Amniotic stem cell (primary cell): ENCODE measurements at places on chromosomes 13 and 19.

DNA sequence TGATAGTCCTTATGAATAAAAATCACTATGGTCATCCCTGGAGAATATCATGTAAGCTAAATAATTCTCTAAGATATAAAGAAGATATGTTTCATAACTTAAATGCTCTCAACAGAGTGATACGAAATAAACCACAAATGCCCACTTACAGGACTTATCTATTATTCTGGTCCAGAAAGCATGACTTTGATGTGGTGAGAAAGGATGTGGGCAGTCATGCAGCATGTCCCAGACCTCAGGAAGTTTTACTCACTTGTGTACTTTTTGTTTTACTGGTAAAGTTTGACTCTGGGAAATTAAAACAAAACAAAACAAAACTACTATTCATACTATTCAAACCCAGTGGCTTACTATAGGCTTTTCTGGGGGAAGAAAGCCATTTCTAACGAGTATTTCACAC lies 483.2 kb upstream of the SLITRK6 start:
- DNase-seq = no peak

DNA sequence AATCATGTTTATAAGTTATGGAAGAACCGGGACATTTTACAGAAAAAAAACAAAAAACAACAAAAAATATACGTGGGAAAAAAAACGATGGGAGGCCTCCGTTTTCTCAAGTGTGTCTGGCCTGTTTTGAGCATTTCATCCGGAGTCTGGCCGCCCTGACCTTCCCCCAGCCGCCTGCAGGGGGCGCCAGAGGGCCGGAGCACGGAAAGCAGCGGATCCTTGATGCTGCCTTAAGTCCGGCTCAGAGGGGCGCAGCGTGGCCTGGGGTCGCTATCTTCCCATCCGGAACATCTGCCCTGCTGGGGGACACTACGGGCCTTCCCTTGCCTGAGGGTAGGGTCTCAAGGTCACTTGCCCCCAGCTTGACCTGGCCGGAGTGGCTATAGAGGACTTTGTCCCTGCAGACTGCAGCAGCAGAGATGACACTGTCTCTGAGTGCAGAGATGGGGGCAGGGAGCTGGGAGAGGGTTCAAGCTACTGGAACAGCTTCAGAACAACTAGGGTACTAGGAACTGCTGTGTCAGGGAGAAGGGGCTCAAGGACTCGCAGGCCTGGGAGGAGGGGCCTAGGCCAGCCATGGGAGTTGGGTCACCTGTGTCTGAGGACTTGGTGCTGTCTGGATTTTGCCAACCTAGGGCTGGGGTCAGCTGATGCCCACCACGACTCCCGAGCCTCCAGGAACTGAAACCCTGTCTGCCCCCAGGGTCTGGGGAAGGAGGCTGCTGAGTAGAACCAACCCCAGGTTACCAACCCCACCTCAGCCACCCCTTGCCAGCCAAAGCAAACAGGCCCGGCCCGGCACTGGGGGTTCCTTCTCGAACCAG lies 1.8 kb upstream of the APOE start:
- DNase-seq = no peak

- DNase-seq = no peak
These were observed 14.7 kb downstream of the ADGRE3 start for GRCh38 chr19:14659874-14660489.

DNA sequence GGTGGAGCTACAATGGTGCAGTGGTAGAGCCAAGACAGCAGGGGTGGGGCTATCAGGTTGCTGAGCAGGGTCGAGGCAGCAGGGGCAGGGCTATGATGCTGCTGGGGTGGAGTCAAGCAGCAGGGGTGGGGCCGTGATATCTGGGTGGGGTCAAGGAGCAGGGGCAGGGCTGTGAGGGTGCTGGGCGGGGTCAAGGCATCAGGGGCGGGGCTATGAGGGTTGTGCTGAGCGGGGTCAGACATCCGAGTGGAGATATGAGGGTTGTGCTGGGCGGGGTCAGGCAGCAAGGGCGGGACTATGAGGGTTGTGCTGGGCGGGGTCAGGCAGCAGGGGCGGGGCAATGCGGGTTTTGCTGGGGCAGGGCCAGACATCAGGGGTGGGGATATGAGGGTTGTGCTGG lies 14.7 kb downstream of the HCN2 start:
- DNase-seq = no peak

DNA sequence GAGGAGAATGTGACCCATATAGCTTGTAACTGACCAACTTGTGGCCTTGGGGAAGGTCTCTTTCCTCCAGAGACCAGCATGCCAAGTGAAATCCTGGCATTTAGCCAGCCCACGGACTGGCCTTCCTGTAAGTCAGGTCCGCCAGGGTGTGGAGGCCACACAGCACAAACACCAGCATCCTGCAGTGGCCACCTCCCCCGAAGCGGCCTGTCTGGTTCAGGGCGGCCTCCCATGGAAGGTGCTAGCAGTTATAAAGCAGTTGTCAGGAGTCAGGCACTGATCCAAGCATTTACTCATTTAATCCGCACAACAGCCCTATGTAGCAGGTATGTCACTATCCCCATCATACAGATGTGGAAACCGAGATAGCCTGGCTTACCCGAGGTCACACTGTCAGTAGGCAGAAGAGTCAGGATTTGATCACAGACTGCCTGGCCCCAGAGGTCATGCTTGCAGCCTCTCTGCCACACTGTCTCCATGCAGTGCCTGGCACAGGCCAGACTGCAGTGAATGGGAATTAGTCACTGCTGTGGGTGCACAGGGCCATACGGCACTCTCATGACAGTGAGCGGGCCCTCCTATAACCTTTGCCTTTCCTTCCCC lies 36.7 kb downstream of the CAPN12 start:
- no peak for DNase-seq

GRCh38 chr19:55258476-55258827 lies 365 bp downstream of the PPP6R1 start:
- no peak for DNase-seq

GRCh38 chr19:51258165-51259160 lies 7.6 kb downstream of the SIGLECL1 start:
- DNase-seq = no peak

- DNase-seq = peak; percentile 27
These were observed 53.1 kb upstream of the CYSLTR2 start for GRCh38 chr13:48600374-48601364.

GRCh38 chr13:111879719-111880118 lies 187.2 kb upstream of the SOX1 start:
- DNase-seq = no peak

GRCh38 chr13:78593652-78594455 lies 9.5 kb downstream of the POU4F1 start:
- no peak for DNase-seq

GRCh38 chr13:60647547-60647946 lies 250.5 kb downstream of the TDRD3 start:
- DNase-seq = no peak

GRCh38 chr13:31631746-31632145 lies 107.6 kb upstream of the RXFP2 start:
- DNase-seq = no peak

GRCh38 chr13:55084630-55085029 lies 2056.0 kb downstream of the OLFM4 start:
- no peak for DNase-seq

DNA sequence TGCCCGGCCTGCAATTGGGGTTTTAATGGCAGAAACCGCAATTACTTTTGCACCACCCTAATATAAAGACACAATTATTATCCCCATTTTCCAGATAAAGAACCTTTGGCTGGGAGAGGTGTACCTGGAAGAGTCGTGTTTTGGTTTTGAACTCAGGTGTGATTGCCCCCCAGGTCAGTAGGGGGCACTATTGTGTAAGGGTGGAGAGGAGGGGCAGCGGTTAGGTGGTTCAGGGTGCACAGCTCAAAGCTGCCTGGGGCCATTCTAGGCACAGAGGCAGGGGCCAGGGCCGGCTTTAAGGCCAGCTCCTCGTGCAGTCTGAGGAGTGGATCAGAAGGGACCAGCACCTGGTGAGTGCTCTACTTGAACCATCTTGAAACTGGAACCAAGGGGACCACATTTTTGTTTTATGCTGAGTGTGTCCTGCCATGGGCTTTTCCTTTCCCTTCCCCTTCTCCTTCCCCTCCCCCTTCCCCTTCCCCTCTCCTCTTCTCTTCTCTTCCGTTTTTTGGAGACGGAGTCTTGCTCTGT lies 5.8 kb upstream of the FCGRT start:
- DNase-seq = no peak

- no peak for DNase-seq
These were observed 59.7 kb upstream of the TMTC4 start for GRCh38 chr13:100734194-100734720.

DNA sequence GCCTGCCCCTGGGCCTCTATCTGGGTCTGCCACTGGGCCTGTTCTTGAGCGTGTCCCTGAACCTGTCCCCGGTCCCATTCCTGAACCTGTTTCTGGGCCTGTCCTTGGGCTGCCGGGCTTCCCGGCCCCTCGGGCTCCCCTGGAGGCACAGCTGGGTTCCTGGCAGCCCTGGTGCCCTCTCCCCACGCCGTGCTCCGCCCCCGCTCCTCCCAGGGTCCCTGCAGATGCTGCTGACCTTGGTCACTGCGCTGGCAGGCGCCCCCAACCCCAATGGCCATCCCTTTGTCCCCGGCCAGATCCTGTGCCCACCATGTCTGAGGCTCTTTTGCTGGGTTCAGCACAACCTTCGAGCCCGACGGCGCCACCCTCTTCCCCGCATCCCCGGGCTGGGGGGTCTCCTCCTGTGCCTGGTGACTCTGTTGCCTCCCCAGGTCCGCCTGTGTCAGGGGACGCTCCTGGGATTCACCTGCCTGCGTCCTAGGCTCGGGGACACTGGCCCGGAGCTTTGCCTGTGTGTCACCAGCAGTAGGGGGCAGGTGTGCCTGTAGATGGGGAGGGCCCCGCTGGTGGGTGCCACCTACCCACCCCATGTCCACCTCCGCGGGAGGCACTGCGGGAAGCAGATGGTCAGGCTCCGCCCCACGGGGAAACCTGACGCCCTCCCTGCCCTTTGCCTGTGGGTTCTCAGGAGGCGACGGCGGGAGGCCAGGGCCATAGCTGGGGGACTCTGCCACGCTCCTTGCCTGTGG lies 41.0 kb upstream of the GRTP1 start:
- DNase-seq = no peak

DNA sequence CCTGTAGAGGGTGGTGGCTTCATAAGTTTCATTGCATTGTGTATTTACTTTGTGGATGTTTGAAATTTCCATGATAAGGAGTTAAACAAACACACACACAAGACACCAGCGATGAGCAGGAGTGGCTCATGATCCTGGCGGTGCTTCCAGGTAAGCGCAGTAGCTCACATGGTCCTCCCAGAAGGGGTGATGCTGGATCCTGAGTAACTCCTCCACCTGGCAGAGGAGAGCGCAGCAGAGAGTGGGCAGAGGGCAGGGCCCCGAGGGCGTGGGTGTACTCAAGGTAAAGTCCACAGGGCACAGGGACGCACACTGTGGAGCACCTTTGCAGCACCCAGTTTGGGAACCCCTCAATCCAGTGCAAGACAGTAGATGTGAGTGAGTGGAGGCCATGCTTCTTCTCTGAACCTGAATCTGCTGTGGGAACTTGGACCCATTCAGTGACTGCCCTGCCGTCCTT lies 54.0 kb downstream of the RFX2 start:
- DNase-seq = no peak

DNA sequence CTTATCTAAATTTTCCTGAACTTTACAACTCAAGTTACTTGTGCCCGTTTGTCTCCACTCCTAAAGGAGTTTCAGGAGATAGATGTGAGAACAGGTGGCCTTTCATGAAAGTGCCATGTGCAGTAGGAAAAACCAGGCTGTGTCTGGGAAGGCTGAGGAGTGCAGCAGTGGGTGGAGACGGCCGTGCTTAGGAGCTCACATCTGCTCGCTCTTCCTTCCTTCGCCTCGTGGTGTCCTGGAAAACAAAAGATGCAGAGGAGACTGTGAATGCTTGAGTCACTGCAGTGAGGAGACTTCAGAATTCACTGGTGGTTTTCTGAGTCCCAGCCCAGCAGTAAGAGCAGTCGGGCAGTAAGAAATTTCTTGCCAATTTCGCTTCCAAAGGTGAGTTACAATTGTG lies 138.4 kb upstream of the RNF113B start:
- no peak for DNase-seq

GRCh38 chr13:24134231-24134630 lies 26.3 kb upstream of the SPATA13 start:
- no peak for DNase-seq

DNA sequence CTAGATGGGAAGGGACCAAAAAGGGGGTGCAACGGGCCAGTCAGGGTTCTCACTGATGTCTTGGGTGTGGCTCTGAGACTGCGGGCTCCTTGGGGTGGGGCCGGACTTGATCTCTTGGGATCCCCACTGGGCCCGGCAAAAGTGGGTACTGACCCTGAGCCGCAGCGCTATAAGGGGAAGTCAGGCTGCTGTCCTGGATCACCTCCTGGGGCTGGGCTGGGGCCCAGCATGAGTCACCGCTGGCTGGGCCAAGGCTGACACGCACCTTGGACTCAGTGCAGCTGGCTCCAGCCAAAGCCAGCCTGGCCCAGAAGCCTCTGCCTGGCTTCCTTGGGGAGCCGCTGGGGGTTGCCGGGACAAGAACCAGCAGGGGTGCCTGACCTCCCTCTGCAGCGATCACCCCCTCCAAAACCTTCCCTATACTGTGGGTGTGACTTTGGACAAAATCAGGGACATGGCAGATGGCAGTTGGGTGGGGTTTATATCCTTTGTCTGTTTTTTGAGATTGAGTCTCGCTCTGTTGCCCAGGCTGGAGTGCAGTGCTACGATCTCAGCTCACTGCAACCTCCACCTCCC lies 617 bp upstream of the IQCN start:
- DNase-seq = peak; percentile 70

DNA sequence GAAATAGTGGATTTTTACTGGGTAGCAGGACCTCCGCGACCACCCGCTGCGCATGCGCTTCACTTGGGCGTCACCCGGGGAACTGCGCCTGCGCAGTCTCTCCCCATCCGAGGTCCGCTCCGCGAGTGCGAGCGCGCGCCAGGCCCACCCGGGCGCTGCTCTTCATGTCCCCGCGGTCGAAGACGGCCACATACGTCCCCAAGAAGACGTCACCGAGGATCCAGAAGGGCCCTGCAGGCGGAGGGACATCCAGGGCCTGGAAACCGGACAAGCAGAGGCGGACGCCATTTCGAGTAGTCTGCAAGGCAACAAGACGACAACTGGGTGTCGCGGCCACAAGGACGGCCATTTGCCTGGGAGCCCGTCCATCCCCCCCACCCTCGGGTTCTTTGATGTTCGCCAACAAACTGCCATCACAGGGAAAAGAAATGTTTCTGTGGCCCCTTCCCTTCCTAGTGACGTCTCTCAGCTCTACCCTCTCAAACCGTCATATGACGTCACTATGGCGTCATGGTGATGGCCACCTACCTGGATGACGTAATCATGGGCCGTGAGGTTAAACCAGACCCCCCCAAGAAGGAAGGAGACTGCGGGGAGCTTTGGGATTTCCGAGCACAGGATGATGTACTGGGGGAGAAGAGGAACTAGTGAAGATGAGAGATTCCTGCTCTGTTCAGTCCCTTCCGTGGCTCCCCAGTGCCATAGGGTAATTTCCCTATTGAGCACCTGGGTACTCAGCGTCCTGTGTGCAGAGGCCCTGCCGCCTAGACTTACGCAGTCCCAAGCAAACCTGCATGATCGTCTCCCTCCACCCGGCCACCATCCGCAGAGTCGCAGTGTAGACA lies 6.7 kb downstream of the NAPSA start:
- DNase-seq = no peak

DNA sequence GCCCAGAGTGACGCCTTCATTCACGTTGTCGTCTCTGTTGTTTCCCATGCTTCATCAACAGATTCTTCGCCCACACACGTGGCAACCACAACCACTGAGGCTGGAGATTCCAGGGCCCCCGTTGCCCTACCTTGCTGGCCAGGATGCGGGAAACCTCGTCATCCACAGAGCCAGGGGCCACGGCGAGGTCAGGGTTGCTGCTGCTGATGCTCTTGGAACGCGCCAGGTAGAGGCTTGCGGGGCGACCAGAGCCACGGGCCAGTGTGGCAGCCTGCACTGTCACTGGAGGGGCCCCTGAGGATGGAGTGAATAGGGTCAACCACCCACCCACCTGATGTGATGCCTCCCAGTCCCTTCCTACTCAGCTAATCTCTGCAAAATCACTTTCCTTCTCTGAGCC lies 6.3 kb upstream of the ANGPTL8 start:
- no peak for DNase-seq
